Vagina (tissue), 2 donors: ENCODE measurements at places on chromosomes 1 and 21.

DNA sequence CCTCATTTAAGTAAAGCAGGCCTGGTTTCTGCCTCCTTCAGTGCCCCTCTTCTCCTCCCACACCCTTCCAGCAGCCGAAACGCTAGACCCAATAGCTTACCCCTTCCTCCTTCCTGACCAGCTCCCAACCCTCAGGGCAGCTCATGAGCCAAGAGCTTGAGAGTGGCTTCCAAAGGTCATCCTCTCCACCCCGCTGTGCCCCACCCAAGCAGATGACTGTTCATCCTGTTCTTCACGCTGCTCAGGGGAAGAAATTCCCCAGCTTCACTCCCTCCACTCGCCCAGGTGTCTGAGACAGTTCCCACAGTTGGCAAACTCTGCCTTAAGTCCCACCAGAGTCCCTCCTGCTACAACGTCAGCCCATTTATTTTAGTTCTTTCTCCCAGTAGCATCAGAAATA is 23.4 kb downstream of the ARHGEF19 start:
- no peak for DNase-seq

DNA sequence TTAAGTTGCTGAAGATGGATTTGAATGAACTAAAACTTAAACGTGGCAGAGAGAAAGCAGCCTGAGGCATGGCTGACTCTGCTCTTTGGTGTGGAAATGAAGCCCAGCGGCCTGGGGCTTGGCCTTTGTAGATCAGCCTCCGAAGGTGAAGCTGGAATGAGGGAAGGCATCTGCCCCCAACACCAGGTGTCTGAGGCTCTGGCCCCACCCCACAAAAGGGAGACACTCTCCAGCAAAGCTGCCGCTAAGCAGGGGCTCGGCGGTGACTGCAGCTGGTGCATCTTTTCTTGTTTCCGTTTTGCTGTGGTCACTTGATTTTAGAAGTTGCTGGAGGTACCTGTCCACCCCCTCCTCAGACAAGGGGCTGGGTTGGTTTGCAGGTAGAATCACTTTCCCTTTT is 38.2 kb upstream of the NID1 start:
- no peak for DNase-seq

- no peak for DNase-seq
These were observed 28.1 kb downstream of the RNF187 start for GRCh38 chr1:228515200-228515834.

GRCh38 chr1:186974774-186975181 is 146.0 kb downstream of the PLA2G4A start:
- DNase-seq, result no peak

DNA sequence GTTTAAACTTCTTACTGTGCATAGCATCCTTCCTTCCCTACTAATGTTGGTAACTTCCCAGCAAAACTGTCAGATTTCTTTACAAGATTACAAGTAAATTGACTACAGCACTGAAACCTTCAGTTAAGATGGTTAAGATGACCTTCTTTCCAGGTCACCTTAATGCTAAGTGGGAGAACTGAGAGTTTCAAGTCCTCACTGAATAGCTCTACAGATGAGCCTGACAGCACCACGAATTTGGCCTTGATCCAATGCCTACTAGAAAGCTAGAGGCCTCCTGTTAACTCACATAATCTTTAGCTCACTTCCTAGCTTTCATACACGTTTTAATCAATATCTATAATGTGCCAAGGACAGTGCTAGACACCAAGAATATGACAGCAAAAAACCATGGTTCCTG is 276.0 kb upstream of the PLD5 start:
- DNase-seq, result no peak

DNA sequence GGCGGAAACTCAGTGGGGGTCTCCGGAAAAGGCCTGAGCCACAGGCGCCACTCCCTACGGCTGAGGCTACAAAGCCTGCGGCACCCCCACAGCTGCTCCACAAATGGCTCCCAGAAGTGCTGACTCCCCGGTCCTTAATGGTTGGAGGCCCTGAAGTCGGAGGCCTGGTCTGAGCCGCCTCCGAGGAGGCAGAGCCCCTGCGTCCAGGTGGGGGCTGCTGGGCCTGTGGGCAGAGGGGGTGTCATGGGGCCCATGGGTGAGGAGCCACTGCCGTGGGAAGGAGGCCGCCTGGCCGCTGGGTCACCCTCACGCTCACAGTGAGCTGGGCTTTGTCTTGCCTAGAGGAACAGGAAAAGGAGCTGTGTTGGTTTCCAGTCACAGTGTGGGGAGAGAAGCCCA is 12.4 kb upstream of the COL18A1 start:
- no peak for DNase-seq

- DNase-seq, result no peak
These were observed 36.5 kb downstream of the ZMYM1 start for GRCh38 chr1:35115459-35116383.

- DNase-seq, result no peak
These were observed 28.3 kb upstream of the RCSD1 start for GRCh38 chr1:167601442-167602383.

GRCh38 chr1:116164604-116165368 is 53.6 kb downstream of the MAB21L3 start:
- no peak for DNase-seq

- no peak for DNase-seq
These were observed 3.9 kb downstream of the PKLR start for GRCh38 chr1:155297384-155297783.

- no peak for DNase-seq
These were observed 22.0 kb upstream of the BATF3 start for GRCh38 chr1:212721388-212722247.

DNA sequence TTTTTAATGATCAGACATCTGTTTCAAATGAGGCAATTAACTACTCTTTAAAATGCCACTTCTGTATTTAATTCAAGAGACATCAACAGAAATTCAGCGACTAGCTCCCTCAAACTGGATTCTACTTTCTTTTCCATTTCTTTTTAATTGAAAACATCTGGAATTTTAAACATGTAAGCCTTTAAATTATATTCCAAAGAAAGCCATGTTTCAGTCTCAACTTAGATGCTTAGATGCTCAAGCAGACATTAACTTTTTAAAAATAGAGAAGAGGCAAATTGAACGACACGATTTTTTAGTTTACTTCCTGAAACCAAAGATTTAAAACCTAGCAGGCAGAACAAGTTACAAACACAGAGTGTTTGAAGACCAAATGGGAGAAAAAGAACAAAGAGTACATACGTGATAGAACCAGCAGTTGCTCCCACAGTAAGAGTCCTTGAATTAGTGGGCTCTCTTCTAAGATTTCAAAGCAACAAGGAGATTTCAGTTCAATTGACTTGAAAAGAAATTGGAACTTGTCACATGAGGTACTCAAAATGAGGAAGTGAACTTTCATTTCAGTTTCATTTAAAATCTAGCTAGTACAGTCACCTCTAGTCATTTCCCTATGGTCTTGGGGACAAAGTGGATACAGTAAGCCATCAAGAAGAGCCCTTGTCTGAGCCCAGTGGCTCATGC is at the start of gene CTSS:
TSS of gene CTSS (minus strand) at position 483 of the 681 bp plus-strand sequence. CDS start 1,015 bp downstream, outside the sequence.
- no peak for DNase-seq

DNA sequence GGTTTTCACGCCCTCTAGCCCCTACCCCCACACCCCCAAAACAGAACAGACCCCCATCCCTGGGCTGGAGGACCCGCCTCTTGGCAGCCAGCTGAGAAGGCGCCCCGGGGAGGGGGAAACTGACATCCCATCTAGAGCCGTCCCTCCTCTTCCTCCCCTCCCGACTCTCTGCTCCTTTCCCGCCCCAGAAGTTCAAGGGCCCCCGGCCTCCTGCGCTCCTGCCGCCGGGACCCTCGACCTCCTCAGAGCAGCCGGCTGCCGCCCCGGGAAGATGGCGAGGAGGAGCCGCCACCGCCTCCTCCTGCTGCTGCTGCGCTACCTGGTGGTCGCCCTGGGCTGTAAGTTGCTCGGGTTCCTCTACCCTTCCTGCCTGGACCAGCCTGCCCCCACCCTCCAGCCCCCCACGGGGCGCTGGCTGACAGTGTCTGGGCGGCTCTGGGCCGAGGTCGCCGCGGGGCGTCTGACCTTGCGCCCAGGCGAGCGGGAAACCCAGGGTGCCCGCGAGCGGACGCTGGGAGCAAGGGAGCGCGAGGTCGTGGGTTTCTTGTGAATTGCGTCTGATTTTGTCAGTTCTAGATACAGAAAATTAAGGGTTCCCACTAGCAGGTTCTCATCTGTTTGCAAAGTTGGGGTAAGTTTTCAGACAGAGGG is 618 bp downstream of the JAM2 start:
- DNase-seq, result peak; percentile 89

- DNase-seq, result no peak
These were observed 33.9 kb upstream of the CSF1 start for GRCh38 chr1:109876617-109877316.

DNA sequence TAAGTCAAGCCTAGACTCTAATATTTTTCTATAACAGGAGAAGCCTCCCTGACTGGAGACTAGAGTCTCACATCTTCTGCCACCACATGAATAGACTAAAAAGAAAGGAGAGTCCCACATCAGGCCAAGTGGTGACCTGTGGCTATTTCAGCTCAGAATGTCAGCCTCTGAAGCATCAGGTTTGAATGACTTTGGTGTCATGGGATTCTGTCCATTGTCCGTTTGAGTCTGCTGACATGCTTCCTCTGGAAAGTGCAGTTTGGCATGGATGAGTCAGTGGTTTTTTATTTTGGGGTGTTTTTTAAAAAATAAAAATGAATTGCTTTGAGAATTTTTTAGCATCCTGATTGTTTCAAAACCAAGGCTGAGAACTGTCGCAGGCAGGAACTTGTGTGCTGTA is 19.5 kb downstream of the DYRK3 start:
- DNase-seq, result no peak

DNA sequence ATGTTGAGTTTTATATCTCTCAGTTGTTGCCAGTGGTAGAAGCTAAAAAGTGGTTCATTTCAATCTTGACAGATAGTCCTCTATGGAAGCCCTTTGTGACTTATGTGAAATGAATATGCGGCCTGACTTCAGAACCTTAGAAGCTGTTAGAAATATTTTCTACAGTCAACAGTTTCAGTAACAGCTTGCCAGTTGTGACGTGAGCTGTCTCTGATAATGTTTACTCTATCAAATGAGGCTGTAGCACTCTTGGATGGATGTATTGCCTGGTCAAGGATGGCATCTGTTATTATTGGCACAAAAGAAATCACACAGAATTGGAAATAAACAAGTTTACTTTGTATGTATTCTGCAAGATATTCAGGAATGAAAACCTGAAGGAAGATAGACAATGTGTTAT is 31.9 kb downstream of the SNX7 start:
- no peak for DNase-seq

DNA sequence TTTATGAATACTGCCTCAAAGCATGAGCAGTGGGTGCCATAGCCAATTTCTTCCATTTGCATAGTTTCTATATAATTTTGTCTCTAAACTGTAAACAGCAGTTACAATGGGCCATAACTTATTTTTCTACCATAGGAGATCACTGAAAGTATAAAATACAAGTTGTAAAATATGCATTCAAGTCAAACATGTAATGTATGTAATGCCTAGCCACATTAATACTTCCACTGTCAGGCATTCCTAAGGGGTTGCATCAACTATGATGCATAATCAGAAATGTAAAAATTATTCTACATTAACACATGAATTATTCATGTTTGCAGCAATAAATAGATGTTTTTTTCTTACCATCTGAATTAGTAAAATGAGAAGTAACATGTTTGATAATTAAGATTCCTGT is 560.3 kb upstream of the ZP4 start:
- no peak for DNase-seq

DNA sequence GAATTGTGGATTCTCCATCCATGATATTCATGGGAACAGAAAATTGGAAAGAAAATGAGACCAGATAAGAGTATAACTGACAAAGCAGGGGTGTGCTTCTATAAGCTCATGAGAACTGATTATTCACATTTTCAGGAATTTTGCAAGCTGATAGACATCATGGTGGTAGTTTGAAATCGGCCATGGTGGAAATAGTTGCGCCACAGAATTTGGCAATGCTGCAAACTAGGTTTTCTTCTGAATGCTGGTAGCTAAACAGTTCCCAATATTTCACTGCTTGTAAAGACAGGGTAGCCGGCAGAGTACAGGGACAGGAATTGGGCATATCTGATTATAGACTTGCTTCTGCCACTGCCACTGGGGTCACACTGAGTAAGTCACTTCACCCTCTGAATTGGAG is 151.1 kb downstream of the PLXNA2 start:
- DNase-seq, result no peak

DNA sequence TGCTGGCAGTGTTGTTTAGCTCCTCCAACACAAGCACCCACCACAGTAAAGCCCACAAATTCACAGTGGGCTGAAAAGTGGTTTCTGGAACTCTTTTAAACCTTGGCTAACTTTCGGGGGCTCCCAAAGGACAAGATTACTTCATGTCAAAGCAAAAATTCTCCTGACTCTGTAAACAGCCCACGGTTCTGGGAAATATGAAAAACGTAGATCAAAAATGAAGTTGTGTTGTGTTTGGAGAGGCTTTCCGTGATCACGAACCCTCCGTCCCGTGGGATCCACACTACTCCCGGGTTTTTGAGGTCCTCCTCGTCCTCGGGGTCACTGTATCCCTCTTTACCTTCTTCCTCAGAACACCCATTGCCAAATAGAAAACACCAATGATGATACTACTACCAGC is 159.0 kb upstream of the RUNX1 start:
- DNase-seq, result no peak

- DNase-seq, result no peak
These were observed 6.3 kb downstream of the TMEM200B start for GRCh38 chr1:29117381-29117780.

- DNase-seq, result no peak
These were observed 749 bp downstream of the FAM163A start for GRCh38 chr1:179743679-179744400.

DNA sequence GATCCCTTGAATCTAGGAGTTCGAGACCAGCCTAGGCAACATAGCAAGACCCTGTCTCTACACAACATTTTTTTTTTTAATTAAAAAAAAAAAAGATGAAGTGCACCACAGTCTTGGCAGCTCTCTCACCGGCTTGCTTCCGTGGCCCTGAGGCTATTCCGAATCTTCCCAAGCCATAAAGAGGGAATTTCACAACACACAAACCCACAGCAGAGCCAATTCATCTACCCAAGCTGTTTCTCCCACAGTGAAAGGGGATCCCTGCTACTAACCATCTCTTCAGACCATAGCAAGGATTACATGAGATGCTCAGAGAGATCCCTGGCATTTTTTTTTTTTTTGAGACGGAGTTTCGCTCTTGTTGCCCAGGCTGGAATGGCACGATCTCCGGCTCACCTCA is 8.3 kb upstream of the CHD5 start:
- DNase-seq, result no peak

DNA sequence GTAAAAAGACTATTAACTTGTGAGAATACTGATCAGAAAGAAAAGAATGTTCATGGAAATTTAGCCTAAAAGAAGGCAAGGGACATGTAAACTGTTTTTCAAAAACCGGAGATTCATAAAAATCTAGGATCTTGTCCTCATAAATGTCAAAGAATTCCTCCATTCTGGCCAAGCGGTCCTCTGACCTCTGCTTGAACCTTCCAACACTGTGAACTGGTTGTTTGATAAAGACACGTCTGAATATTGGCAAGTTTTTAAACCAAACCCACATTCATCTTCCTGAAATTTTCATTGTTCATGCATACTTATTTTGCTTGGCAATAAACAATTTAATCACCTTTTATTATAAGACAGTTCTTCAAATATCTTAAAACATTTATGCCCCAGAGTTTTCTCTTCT is 19.8 kb downstream of the ASPM start:
- DNase-seq, result no peak

- DNase-seq, result no peak
These were observed 61.2 kb upstream of the CCDC190 start for GRCh38 chr1:162922201-162922600.
